ENCODE measurements at places on chromosomes 1 and 21.

DNA sequence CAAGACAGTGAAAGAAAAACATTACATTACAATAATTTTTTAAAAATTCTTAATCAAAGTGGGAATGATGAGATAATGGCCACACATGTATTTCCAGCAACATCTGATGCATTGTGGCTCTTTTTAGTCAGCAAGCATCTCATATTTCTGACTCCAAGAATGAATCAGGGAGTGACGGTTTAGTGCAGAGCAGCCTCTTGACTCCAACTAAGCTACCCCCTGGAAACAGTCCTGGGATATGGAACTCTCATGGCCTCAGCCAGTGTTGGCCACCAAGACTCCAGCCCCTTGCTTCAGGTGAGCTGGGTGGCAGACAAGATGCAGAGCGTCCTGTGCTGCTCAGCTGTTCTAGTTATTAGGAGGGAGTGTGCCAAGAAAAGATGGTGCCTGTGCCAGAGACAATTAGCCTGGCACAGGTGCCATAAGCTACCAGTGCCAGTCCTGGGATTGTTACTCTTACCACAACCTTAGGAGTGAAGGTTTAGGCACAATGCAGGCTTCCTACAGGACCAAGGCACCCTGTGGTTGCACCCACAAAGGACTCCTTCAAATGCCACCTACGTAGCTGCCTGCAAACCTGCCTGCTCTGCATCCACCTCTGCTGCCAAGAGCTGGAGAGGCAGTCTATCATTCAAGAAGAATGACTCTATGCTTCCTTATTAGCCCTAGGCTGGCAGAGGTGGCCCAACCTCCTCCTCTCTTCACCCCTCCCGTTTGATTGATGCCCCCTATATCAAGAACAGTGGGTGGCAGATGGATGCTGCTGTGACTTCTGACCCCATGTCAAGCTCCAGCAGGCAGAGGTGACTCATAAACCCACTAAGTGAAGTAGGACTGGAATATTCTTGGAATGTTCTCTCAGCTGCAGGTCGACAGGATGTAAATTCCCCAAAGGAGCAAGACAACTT lies 6.0 kb upstream of the SEC16B start:
- no peak overlapping the region for H3K27ac ChIP-seq
- H3K36me3 ChIP-seq, result peaks cover 4% of the 10 kb centered on the region
- no peaks in the 10 kb centered on the region for H3K4me1 ChIP-seq

DNA sequence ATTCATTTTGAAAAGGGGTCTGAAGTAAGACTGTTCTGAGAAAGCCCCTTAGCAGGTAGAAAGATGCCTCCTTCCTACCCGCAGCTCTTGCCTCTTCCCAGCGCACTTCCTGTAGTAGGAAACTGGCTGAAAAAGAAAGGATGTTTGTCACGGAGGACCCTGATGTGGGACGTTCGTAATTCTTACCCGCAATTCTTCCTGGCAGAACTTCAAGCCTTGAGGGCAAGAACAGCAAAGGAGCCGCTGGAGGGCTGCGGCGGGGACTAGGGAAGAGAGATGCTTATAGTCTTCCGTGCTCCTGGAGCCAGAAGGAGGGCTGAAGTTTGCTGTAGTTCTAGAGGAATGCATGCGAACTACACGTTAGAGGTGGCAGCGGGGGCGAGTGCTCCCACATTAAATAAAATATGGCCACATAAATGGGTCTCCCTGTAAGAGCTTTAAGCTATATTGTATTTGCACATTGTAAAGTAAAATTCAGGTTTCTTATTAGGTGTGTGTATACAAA lies 6.3 kb downstream of the C1orf53 start:
- H3K27me3 ChIP-seq, result peaks cover 15% of the 10 kb centered on the region
- no peak for DNase-seq
- no peaks in the 10 kb centered on the region for H3K36me3 ChIP-seq
- no peak overlapping the region for H3K4me3 ChIP-seq
- H3K27ac ChIP-seq, result no peak overlapping the region

GRCh38 chr21:33355996-33356395 lies 31.2 kb downstream of the IFNAR1 start:
- peaks cover 12% of the 10 kb centered on the region for H3K4me1 ChIP-seq
- H3K27me3 ChIP-seq, result no peaks in the 10 kb centered on the region

DNA sequence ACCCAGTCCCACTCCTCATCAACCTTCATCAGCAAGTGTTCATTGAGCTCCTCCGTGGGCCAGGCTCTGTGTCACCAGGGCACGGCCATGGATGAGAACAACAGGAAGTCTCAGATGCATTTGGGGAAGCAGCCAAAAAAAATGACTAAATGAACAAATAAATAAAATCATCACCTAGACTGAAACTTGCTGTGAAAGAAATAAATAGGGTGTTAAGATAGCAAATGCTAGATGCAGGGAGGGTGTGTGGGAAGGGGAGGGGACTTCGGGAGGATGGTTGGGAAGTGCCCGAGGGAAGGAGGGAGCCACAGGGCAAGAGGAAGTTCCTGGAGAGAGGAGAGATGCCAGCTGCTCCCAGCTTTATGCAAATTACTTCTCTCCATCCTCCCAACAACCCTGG lies 696.7 kb downstream of the PTPRU start:
- no peak for DNase-seq
- H3K4me1 ChIP-seq, result no peaks in the 10 kb centered on the region
- H3K36me3 ChIP-seq, result no peaks in the 10 kb centered on the region
- H3K4me3 ChIP-seq, result no peak overlapping the region

DNA sequence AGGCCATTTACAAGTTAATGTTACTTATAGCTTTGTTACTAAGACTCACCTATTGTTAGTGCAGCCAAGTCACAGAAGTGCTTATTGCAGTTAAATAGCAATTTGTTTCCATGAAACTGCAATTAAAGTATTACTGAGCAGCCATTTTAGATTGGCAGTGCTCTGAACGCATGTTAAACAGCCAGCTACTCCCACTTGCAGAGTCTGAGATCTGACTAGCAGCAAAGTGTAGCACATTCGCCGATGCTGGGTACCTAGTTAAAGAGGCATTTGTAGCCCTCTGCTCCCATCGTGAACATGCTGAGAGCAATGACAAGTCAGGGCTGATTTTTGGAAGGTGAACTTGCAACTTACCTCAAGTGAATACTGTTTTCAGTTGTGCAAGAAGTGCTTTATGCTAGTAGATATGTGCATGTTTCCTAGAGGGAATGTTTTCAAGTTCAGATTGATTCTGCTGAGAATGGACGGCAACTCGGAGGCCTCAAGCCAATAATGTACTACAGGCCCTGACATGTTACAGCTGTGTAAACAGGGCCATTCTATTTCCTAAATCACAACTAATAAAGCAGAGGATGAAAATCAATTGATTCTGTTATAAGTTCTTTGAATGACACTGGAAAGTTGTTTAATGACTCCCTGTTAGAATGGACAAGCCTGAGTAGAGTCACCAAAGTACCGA lies 19.8 kb downstream of the LMO4 start:
- peak overlapping the region; percentile 4 for H3K27ac ChIP-seq
- no peaks in the 10 kb centered on the region for H3K27me3 ChIP-seq
- DNase-seq, result peak; percentile 44
- no peak overlapping the region for H3K4me3 ChIP-seq

DNA sequence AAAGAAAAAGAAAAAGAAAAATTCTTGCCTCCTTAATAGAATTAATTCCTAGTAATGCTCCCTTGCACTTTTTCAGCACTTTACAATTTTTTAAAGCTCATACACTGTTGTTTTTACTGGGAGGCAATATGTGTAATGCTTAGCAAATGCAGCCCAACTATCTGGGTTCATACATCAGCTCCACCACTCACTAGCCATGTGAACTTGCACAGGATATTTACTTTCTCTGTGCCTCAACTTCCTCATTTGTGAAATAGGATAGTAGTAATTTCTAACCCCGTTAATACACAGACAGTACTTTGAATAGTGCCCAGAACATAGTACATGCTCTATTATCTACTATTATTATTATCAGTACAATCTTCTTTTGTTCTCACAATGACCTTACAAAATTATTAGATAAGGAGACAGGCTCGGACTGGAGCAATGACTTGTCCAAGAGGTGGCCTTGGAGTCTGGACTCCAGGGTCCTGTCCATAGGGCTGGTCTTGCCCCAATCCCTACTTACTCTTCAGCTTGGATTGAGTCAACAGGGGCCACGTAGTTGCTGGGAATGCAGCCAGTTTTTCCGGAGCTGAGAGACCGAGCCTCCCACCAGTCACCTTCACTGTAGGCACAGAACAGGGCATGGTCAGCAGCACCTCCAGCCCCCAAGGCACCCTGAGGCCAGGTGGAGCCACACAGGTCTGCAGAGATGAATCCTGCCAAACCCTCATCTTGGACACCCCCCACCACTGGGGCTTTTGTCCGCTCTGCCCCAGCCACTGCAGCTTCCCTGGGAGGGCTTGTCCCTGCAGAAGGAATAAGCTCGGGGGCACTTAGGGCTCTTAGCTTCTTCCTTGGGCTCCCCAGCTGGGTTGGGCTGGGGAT lies 13.7 kb downstream of the FGR start:
- no peaks in the 10 kb centered on the region for H3K4me1 ChIP-seq
- peaks cover 4% of the 10 kb centered on the region for H3K36me3 ChIP-seq
- no peak overlapping the region for H3K4me3 ChIP-seq
- H3K27ac ChIP-seq, result no peak overlapping the region
- DNase-seq, result peak; percentile 62

DNA sequence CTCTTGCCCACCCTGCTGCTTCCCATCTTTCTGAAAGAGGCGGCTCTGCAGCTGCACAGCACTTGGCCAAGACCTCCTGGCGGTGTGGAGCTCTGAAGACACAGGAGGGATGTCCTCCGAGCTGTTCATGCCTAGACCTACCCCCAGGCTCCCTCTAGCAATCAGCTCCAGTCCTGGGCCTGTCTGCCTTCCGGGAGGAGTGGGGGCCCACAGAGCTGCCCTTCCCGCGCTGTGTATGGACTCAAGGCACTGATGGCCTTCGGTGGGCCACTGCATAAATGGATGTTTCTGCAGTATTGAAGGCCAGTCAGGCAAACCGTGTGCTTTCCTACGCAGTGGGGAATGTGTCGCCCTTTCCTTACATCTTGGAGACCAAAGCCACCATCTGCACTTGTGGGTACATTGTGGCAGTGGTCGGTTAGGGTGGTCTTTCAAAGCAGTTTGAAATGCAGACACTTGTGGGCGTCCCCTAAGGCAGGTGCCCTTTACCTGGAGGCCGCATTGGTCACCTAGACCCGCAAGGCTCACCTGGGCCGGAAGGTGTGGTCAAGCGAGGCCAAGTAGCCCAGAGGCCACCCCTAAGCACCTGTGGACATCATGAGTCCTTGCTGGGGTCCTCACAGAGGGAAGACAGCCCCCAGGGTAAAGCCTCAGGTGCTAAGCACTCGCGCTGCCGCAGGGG lies 912 bp upstream of the PKNOX1 start:
- peak overlapping the region; percentile 58 for H3K4me3 ChIP-seq
- no peaks in the 10 kb centered on the region for H3K36me3 ChIP-seq
- no peaks in the 10 kb centered on the region for H3K27me3 ChIP-seq
- peaks cover 37% of the 10 kb centered on the region for H3K4me1 ChIP-seq
- DNase-seq, result no peak

- peaks cover 57% of the 10 kb centered on the region for H3K4me1 ChIP-seq
- DNase-seq, result no peak
- no peaks in the 10 kb centered on the region for H3K27me3 ChIP-seq
- peaks cover 24% of the 10 kb centered on the region for H3K36me3 ChIP-seq
Observed at GRCh38 chr1:40047276-40047675, 6.7 kb downstream of the CAP1 start.

DNA sequence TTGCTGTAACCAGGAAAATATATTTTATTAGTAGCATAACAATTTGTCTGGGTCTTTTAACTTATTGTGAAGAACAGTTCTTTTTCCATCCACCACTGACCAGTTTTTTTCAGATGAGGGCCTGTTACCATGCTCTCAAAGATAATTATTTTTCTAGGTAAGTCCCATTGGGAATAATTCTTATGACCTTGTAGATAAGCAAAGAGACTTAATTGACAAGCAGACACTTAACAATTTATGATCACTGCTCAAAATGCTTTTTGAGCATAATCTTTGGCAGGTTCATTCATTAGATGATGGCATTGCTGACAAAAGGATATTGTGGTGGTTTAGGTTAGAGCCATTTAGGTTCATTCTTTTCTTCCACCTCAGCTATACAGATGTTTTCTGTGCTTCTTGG lies 6.6 kb downstream of the SNX27 start:
- H3K4me3 ChIP-seq, result no peak overlapping the region
- H3K36me3 ChIP-seq, result no peaks in the 10 kb centered on the region
- H3K27me3 ChIP-seq, result no peaks in the 10 kb centered on the region
- peak overlapping the region; percentile 69 for H3K27ac ChIP-seq

- peak; percentile 83 for DNase-seq
- no peaks in the 10 kb centered on the region for H3K36me3 ChIP-seq
- H3K27me3 ChIP-seq, result no peaks in the 10 kb centered on the region
- H3K4me3 ChIP-seq, result no peak overlapping the region
- peak overlapping the region; percentile 93 for H3K27ac ChIP-seq
- H3K4me1 ChIP-seq, result peaks cover 46% of the 10 kb centered on the region
Observed at GRCh38 chr1:8120693-8121260, 94.7 kb upstream of the ERRFI1 start.

- no peak overlapping the region for H3K4me3 ChIP-seq
- H3K27me3 ChIP-seq, result no peaks in the 10 kb centered on the region
- no peak for DNase-seq
- H3K4me1 ChIP-seq, result peaks cover 23% of the 10 kb centered on the region
- H3K36me3 ChIP-seq, result peaks cover 24% of the 10 kb centered on the region
Observed at GRCh38 chr1:63645317-63645716, 52.1 kb downstream of the PGM1 start.

DNA sequence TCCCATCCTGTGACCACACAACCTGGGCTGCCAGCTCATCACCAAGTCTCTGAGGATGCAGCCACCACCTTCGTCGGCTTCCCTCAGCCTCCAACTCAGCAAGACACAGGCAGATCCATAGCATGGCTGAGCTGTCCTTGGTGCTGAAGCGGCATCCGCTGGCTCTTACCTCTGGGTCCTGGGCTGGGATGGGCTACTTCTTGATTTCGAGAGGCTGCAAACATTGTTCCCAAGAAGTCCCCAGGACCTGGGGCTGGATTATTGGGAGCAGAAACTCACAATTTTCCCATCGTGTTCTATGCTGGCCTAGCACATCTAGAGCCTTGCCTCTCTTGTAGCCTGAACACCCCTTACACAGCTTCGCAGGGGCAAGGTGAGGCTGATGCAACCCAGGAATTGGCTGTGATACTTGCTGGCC lies 24.9 kb upstream of the C1QA start:
- H3K36me3 ChIP-seq, result no peaks in the 10 kb centered on the region
- no peaks in the 10 kb centered on the region for H3K4me1 ChIP-seq
- DNase-seq, result peak; percentile 90
- peaks cover 99% of the 10 kb centered on the region for H3K27me3 ChIP-seq
- H3K27ac ChIP-seq, result no peak overlapping the region

DNA sequence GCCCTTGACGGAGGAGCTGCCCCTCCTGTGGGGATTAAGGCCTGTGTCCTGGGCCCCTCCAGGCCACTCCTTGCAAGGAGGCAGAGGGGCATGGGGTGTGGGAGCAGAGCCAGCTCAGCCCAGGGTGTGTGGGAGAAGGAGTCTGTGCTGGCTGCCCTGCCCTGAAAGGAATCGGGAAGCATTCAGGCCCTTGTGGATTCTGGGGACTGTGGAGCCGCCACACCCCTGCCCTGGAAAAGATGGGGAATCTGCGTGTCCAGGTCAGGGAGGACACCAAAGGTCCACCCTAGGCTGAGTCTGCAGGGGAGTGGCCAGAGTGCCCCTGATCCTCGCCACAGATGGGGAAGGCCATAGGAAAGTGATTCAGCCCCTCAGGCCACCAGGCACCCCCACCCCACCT lies 16.5 kb upstream of the PRDM16 start:
- peaks cover 45% of the 10 kb centered on the region for H3K27me3 ChIP-seq
- no peaks in the 10 kb centered on the region for H3K4me1 ChIP-seq
- H3K27ac ChIP-seq, result no peak overlapping the region
- no peaks in the 10 kb centered on the region for H3K36me3 ChIP-seq
- no peak for DNase-seq
- no peak overlapping the region for H3K4me3 ChIP-seq

- H3K4me1 ChIP-seq, result peaks cover 42% of the 10 kb centered on the region
- H3K36me3 ChIP-seq, result peaks cover 8% of the 10 kb centered on the region
- no peaks in the 10 kb centered on the region for H3K27me3 ChIP-seq
- DNase-seq, result no peak
- H3K4me3 ChIP-seq, result no peak overlapping the region
Observed at GRCh38 chr21:34846601-34847112, 177.9 kb downstream of the CLIC6 start.

Data from stomach (tissue), 19 donors.